ENCODE measurements at places on chromosomes 7 and 10.

GRCh38 chr10:1516492-1517165 lies 220.7 kb downstream of the ADARB2 start:
- DNase-seq = no peak

DNA sequence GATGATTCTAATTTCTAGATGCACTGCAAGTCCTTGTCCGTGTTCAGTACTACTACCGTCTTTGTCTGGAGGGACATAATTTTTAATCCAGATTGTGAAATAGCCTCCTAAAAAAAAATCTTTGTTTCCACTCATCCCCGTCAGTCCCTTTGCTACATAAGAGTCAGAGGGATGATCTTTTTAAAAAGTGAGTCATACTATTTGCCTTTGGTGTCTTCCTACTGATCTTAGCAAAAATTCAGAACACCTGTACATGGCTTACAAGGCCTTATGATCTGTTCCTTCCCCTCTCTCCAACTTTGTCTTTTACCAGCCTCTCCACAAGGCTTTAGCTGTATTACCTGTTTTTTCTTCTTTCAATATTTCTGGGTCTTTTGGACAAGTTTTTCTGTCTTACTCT lies 173.5 kb downstream of the MLLT10 start:
- DNase-seq = no peak

DNA sequence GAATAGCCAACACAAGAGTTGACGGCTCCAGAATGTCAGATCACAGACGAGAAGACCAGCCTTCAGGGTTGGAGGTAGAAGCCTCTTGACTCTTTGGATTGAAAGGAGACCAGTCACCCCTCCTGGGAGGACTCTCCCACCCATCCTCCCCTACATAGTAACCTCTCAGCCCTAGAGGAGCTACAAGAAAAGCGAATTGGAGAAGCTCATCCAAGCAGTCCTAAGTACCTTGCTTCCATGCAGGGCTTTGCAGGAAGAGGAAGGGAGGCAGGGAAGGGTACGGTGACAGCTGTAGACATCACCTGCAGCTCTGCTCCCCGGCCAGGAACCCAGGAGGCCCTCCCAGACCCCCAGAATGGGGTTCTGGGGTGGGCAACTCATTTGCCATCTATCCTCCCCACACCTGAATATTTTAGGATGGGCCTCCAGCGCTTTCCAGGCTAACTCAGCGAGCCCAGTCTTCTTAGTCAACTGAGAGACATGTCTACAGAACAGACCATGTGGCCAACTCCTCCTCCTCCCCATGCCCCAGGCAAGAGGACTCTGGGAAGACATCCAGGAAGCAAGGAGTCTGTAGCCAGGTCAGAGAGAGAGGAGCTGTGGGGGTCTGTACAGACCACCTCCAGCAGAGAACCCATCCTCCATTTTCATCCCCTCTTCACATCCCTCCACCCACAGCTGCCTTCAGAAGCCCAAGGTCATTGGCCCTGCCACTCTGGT lies 55.6 kb upstream of the LBX1 start:
- DNase-seq = no peak

DNA sequence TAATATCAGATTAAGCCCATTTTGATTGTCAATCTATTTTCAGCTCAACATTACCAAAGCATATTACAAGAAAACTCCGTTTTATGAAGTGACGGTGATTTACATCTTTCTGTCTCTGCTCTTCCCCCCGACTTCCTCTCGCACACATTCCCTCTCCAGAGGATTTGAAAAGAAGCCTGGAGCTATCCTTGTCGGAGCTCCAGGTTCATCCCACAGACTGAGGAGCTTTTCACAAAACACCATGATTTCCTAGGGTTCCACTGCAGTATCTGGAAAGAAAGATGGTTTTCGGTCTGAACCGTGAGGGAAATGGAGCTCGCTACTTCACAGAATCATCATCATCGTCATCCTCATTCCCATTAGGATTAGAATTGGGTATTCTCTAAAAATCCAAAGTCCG lies 655.5 kb upstream of the MGMT start:
- no peak for DNase-seq

DNA sequence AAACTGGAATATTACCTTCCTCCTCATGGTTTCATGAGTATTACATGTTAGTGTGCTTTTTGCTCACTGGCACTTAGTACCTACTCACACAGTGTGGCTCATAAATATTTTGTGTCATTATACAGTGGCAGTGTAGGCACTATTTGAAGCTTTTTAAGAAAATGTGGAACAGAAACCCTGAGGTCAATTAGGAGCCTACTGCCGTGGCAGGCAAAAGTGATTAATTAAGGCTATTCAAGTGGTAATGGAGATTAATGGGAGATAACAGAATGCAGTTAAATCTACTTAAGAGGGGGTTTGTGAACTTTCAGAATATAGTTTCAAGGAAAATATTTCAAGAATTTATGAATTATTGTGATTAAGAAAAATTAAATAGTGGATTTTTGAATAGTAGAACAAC lies 277.6 kb downstream of the HGF start:
- no peak for DNase-seq

DNA sequence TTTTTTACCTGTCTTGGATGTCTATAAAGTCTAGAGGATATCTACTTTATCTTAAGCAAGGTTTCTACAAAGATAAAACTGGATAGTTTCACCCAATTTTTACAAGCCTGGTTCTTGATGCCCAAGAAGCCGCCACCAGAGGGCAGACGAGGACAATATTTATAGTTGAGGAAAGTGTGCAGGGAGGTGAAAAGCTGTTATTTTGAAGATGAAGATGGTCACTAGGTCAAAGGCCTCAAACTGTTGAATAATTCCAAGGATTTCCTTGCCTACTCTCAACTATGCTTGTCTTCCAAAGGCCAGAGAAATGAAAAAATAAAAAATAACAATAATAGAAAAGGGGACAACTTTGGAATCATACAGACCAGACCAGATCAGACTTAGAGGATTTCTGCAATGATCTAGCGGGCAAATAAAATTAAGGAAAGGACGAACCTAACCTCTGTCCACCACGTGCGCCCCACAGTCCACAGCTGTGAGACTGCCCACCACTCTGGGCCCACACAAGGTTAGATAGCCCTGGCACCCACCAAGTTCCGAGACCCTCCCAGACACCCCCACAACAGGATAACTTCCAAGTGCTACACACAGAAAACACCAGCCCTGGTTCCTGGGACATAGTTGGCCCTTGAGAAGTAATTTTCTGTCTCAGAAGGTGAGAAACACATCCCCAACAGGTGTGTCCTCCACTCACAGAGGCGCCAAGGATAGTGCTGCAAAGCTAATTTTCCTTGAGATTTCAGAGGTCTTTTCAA lies 2.8 kb downstream of the PKD1L1 start:
- DNase-seq = peak; percentile 31

- no peak for DNase-seq
Observed at GRCh38 chr7:130475776-130476175, 16.1 kb upstream of the MEST start.

- DNase-seq = no peak
Observed at GRCh38 chr7:130227883-130228575, 20.4 kb downstream of the SSMEM1 start.

- DNase-seq = no peak
Observed at GRCh38 chr10:23870651-23871610, 338.0 kb upstream of the KIAA1217 start.

Measured in stimulated activated CD4-positive, alpha-beta T cell treated with anti-CD3 and anti-CD28 coated beads, TNF-alpha, amount 100 ng/mL, for 1 hour (primary cell).